Smooth muscle cell of the brain vasculature (primary cell): ENCODE measurements at places on chromosomes 1 and 21.

DNA sequence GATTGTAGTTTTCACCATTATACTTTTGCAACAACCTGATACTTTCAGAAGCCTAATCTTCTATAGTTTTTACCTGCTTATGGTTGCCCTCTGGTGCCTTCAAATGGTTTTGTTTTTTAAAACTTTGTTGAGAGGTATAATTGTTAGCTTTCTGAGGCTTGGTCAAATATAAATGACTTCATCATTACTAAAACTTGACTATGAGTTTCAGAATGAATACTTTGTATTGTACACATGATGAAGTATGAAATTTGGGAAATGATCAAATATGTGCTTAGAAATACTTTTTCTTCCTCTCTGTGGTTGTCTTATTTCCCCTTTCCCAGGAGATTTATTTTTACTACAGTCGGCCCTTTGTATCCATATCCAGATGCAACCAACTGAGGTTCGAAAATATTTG lies 151.8 kb upstream of the B3GALT2 start:
- DNase-seq: no peak

- peak; percentile 93 for DNase-seq
These were observed 20.9 kb downstream of the FGGY start for GRCh38 chr1:59317780-59318179.

DNA sequence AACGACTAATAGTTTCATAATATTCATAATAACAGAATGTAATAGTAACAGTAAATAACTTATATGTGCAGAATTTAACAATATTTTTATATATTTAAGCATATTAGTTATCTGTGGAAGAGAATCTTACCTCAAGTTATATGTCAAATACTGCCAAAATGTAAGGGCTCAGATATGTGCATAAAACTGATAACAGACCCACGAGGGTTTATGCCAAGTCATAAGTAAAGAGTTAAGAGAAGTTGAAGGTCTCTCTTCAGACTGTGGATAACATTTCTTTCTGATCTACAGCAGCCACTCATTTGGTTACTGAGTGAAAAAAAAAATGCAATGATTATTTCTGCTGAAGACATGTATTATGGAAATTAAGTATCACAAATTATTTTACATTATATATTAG lies 1167.8 kb upstream of the NCAM2 start:
- DNase-seq: no peak

DNA sequence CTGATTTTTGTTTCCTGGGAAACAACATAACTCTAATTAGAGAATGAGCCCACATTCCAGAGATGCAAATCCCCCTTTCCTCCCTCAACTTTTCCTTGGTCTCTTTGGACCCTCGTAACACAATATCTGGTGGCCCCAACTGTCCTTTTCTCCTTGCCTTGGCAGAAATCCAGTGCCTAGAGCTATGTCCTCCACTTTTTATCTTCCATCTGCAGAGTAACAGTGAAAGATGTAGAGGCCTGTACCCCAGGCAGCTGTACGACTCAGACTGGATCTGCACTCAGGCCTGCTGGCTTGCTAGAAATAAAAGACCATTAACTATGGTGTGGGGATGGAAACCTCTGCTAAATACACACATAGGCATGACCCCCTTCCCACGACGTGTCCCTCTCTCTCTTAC lies 72.0 kb downstream of the WARS2 start:
- DNase-seq: no peak

GRCh38 chr1:228315945-228316588 lies 90.6 kb downstream of the TRIM11 start:
- DNase-seq: no peak

DNA sequence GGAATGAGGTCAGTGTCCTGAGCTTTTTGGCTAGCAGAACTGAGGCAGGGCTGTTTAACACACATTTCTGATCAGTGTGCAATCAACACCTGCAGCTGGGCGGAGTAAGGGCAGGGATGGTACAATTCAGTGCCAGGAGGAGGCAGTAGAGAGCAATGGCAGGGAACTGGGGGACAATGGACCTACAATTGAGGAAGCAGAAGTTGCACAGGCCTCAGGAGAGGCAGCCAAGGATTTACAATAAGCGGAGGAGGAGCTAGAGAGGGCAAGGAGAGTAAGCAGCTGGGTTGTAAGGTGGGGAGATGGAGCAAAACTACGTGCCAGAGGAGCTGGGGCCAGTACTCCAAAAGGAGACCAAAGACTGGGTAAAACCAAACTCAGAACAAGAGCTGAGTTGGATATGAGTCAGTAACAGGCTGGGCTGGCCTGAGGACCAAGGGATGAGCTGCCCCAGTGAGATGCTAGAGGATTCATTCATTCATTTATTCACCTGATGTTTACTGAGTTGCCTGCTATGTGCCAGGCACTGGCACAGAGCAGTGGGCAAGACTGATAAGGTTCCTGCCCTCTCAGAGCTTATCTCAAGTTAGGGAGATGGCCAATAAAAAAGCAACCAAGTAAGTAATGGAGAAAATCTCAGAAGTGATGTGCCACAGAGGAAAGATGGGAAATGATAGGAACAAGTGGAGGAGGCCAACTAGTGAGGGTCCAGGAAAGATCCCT lies 10.4 kb upstream of the GALE start:
- no peak for DNase-seq

- DNase-seq: no peak
These were observed 6.0 kb upstream of the SEC16B start for GRCh38 chr1:177975588-177976495.

DNA sequence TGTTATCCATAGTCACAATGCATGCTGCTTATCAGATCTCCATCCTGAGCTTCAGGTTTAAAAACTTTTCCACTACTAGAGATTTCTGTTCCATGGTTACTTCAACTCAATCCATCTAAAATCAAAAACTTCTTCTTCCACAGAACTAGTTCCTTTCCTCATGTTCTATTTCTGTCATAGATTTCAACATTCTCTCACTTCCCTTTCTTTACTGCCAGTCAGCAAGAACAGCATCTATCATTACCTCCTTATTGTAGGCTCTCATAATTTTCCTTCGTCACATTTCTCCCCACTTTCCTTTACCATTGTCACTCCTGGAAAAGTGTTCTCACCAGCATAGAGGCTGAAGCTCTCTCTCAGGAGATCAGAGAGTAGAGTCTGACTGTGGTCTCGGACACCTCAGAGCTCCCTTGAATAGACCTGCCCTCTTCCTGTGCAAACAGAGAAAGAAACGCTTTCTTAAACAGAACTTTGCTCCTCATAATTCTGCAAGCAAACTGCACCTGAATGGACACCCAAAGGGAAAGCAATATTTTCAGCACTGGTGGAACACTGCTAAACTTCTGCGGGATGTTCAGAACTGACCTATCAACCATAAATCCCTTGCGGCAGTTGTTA lies 48.7 kb upstream of the KIRREL1 start:
- no peak for DNase-seq

DNA sequence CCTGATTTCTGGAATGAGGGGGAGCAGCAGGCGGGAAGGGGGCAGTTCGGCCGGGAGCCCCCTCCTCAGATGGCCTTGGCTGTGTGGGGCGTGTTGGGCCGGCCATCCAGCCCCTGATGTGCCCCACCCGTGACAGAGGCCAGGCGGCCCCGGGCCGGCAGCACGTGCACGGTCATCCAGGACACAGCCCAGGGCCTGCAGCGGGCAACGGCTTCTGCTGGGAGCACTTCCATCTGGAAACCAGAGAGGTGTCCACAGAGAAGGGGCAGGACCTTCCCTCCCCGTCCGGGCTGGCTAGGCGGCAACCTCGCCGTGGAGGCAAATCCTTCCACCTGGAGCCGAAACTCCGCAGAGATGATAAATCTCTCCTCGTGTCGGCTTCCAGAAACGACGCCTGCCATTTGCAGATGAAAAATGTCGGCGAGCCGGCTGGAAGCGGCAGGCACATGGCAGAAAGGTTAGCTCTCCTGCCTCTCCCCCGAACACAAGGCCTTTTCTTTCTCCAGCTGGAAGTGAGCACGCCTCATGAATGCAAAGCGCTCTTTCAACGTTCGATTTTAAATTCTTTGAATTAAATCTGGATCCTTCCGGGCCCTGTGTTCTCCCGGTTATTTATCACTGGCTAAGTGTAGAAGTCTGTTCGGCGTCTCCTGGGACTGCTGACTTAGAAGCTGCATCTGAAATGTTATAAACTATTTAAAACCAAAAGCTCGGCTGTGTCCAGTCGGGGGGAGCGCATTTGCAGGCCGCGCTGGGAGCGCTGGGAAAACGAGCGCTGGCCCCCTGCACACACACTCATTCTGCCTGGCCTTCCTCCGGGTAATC lies 9.4 kb upstream of the ACTRT2 start:
- DNase-seq: no peak

DNA sequence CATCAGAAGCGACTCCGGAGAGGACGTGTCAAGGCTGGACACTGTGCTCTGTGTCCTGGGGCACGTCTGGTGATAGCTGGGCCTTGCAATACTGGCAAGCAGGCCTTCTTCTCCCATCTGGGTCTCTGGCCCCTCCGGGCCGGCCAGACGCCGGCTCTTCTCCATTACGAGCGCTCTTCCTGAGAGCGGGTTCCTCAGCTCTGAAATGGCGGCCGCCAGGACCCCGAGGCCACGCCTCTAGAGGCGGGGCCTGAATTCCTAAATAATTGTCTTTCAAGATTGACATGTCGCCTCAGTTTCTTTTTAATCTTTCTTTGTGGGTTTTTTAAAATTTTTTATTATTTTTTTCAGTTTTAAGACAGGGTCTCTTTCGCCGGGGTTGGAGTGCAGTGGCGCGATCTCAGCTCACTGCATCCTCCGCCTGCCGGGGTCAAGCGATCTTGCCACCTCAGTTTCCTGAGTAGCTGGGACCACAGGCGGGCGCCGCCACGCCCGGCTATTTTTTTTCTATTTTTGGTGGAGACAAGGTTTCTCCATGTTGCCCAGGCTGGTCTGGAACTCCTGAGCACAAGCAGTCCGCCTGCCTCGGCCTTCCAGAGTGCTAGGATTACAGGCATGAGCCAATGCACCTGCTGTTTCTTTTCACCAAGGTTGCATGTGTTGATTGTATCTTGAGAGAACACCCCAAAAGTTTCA lies 9.2 kb downstream of the RNF2 start:
- DNase-seq: no peak

DNA sequence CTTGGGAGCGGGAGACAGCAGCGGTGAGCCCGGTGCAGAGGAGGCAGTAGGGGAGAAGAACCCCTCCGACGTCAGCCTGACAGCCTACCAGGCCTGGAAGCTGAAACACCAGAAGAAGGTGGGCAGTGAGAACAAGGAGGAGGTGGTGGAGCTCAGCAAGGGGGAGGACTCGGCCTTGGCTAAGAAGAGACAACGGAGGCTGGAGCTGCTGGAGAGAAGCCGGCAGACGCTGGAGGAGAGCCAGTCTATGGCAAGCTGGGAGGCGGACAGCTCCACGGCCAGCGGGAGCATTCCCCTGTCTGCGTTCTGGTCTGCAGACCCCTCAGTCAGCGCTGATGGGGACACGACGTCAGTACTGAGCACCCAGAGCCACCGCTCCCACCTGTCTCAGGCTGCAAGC lies 32.9 kb downstream of the STYXL2 start:
- no peak for DNase-seq

DNA sequence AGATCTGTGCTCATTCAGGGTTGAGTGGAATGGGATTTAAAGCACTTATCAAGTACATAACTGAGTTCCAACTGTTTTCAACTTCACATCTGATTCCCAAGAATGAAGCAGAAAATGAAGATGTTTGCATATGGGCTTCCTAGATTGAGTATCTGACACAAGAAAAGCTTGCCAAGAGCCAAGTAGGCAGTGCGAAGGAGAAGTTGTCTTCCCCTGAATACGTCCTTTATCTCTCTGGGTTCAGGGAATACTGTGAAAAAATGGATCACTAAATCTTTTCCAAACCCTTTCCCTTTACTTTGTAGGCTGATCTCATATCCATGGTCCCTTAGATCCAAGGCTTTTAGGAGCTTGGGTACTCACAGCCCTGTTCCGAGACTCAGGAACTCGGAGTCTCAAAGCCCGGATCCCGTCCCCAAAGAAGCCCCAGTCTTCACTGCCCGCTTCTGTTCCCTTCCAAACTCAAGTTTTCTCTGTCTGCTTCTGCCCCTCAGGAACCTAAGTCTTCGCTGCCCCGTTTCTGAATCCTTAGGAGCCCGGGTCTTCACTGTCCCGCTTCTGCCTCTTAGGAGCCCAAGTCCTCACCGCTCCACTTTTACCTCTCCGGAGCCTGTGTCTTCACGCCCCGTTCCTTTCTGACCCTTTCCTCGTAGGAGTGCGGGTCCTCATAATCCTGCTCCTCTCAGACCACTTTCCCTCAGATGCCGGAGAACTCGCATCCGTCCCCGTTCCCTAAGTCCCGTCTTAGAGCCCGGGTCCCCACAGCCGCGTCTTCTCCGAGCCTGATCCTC lies 616 bp downstream of the TAF12 start:
- no peak for DNase-seq

DNA sequence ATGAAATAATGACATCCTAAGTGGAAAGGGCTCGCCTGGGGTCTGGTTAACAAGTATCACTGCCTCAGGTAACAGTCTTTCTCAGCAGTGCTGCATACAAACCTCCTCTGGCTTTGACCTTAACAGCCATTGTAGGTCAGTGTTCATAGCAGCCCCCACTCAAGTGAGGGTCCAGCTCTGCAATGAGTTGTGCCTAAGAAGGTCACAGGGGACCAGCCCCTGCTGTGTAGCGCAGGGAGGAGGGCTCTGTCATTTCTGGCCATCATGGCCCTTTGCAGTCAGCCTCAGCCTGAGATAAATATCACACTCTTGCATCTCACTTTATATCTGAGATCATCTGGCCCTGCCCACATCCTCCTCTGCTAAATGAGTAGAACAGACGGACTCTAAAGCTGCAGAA lies 18.1 kb upstream of the MYSM1 start:
- no peak for DNase-seq

- DNase-seq: no peak
These were observed 28.9 kb downstream of the MAP10 start for GRCh38 chr1:232834066-232834465.

DNA sequence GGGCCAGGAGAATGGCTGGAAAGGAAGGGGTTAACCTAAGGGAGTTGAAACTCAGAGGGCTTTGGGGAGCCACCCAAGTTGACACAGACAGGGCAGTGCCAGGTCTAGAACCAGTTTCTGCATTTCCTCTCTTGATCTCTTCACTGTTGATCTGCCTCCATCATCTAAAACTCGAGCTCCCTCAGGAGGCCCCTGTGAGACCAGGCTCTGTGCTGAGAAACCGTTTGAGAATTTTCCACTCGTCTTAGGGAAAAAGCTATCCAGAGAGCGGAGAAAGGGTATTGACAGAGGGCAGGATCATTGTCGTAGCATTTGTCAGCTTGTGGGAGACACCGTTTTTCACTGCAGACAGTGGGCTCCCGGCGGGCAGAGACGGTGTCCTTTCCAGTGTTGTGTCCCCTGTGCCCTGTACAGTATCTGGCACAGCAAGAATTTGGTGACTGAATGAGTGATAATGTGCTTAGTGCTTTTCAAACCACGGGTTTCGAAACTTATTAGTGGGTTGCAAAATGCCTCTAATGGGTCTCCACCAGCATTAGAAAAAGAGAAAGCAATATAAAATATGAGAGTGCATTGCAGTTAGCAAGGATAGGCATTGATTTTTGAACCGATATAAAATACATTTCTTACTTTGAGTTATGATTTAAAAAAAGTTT lies 31.1 kb downstream of the PROK1 start:
- no peak for DNase-seq

- no peak for DNase-seq
These were observed 86.2 kb downstream of the UBR4 start for GRCh38 chr1:19123837-19124236.

GRCh38 chr1:81409262-81409661 lies 391.5 kb upstream of the ADGRL2 start:
- no peak for DNase-seq

- DNase-seq: no peak
These were observed 27.0 kb upstream of the PRSS38 start for GRCh38 chr1:227788271-227789083.
